ENCODE measurements at places on chromosomes 7 and 10.

DNA sequence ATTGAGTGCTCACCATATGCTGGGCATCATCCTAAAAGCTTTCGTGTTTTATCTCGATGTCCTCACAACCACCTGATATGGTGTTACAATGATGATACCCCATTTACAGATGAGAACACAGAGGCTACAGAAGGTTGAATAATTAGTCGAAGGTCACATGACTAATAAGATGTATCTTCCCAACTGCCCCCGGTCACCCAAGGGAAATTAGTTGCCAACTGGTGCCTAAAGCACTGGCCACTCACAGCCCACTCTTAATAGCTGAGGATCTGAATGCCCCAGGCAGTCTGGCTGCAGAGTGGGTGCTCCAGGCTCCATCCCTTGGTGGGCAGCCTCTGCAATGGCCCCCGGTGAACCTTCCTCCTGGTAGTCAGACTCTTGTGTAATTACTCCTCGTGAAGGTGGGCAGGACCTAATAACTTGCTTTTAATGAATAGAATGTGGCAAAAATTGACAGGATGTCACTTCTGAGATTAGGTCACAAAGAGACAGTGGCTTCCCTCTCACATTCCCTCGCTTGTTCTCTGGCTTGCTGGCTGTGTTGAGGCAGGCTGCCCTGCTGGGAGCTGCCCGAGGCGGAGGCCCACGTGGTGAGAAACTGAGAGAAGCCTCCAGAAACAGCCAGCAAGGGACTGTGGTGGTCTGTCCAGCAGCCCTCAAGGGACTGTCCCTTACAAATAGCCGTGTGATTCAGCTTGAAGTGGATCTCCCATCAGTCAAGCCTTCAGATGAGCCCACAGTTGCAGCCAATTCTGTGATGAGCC, 109.4 kb downstream of the ARHGAP22 start:
- DNase-seq: no peak

DNA sequence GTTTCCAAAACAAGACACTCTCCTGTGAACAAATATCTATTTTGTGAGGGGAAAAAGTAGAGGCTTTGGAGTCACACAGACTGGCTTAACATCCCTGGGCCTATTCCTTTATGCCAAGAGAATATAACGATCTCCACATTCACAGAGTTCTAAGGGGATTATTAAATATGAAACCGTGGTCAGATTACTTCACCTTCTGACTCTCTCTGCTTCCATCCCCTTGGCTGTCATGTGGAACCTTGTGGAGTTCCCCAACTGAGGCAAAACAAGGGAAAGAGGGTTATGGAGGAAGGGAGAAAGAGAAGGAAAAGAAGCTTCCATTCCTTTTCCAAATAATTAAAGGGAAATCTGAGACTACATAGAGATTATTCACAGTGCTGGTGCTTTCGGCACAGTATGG, 55.5 kb upstream of the ATP6V0A4 start:
- DNase-seq: no peak

- DNase-seq: no peak
These were observed 2.6 kb downstream of the ABCA13 start for GRCh38 chr7:48173756-48174382.

- DNase-seq: no peak
These were observed 13.3 kb upstream of the CELF2 start for GRCh38 chr10:11004144-11005077.

DNA sequence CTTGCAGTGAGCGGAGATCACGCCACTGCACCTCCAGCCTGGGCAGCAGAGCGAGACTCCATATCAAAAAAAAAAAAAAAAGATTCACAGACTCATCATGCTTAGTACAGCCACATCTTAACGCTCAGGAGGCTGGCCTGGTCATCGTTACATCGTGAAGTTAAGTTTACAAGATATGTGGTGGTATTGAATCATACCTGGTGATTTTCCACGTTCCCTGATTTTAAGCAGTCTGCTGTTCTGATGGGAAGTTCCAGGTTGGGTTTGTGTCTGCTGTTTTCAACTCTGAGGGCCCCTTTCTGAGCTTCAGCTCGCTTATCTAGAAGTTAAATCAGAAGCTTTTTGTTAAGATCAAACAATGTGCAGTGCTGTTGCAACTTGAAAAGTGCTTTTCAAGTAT, 6.9 kb downstream of the PPP2R2D start:
- no peak for DNase-seq

- DNase-seq: peak; percentile 81
These were observed at the start of gene BMI1 for GRCh38 chr10:22320591-22321155. Gene BMI1, plus strand, starts transcription at chr10:22321099. Its CDS starts 5,351 bp downstream, at chr10:22326450.

DNA sequence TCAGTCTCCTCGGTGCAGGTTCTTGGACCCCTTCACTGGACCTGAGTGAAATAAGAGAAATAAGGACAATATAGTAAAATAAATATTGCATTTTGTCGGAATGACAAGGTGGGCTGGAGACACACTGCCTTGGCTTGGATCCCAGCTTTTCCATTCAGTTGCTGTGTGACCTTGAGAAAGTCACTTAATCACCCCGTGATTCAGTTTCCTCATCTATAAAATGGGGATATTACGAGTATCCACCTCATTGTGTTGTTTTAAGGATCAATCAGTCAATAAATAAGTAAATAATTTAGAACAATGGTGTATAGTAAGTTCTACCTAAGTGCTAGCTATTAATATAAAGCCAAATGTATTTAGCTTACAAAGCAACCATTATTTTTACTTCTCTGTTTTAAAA, 29.1 kb downstream of the HK1 start:
- no peak for DNase-seq

DNA sequence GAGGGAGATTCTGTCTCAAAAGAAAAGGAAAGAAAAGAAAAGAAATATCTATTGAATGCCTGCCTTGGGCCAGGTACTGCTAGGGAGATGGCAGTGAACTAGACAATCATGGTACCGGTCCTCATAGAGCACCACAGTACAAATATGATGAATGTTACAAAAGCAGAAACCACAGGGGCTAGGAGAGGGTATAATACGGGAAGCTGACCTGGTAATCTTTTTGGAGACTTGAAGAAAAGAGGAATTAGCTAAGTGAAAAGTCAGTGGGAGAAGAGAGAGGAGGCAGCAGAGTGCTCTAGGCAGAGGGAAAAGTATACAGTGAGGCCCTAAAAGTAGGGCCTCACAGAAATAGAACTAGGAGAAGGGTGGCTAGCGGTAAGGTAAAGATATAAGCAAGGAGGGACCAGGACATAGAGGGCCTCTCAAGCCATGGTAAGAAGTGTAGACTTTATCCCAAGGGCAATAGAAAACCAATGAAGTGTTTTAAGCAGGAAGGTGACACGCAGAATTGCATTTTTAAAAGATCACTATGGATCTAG, 42.8 kb upstream of the WNT8B start:
- DNase-seq: no peak

DNA sequence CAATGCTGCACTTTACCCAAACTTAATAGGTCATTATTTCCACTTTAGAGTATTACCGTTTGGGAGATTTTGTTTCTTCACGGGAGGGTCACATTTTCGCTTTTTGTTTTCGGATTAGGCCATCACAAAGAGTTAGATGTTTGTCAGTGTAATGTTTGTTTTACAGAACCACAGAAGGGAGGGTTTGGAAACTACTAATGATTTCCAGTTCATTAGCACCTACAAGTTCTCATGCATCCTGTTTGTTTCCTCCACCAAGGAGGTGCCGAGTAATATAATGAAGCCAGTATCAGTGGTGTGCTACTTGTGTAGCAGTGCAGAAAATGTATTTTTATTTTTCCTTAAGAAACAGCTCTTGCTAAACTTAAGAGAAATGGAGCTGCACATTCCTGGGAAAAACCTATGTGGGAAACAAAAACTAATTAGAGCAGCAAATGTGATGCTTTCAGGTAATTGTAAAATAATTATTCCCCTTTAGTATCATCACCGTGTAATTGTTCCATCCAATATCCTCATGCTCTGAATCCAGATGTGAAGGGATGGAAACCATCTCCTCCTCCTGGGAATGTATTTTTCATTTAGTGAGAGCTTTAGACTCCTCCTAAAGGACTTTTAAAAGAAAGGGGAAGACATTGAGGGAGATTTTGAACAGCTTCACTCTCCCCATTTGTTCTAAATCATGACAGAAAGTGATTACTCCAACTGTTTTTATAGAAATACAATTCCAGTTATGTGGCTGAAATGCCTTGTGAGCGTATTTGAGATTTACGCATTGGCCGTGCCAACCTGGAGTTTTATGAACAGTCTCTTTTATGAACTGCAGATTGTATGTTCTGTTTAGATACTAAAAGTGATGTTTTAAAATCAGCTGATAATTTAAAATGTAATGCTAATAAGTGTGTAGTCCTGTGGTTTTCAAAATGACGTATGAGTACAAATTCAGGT, 5.6 kb downstream of the CELF2 start:
- no peak for DNase-seq

GRCh38 chr7:24869572-24869971, 110.4 kb downstream of the OSBPL3 start:
- no peak for DNase-seq

DNA sequence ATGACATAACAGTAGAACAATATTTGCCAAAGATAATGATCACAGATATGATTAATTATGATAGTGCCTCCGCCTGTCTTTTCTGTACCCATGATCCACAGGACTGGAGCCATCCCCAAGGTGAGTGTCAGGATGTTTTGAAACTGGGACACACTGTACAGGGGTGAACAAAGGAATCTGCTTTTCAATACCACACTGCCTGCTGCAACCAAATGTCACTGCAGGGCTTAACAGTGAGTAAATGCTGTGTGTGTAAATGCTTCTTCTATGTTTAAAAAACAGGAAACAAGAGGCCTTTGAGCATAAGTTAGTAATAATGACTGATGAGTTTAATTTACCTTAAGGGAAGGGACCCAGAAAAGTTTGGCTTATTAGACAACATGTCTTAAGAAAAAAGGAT, 65.2 kb downstream of the HBP1 start:
- DNase-seq: no peak

DNA sequence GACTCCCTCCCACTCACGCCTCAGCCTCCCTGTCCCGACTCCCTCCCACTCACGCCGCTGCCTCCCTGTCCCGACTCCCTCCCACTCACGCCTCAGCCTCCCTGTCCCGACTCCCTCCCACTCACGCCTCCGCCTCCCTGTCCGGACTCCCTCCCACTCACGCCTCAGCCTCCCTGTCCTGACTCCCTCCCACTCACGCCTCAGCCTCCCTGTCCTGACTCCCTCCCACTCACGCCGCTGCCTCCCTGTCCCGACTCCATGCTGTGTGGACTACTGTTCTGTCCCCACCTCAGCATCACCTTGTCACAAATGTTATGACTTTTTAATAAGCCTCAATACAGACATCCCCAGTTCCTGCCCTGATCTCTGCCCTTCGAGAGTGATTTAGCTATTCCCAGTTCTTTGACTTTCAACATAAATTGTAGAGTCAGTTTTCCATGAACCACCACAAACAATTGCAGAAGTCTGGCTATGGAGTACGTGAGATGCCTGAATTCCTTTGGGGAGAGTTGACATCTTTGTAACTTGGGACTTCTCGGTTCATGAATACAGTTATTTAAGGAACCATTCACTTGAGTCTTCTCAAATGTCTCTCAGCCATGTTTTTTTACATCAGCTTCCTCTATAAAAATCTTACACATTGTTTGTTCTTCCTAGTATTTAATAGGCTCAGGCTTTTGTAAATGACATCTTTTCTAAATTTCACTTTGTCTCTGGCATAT, 71.9 kb downstream of the FOXL3 start:
- DNase-seq: no peak

GRCh38 chr7:100705320-100705752, 585 bp upstream of the POP7 start:
- DNase-seq: peak; percentile 75

DNA sequence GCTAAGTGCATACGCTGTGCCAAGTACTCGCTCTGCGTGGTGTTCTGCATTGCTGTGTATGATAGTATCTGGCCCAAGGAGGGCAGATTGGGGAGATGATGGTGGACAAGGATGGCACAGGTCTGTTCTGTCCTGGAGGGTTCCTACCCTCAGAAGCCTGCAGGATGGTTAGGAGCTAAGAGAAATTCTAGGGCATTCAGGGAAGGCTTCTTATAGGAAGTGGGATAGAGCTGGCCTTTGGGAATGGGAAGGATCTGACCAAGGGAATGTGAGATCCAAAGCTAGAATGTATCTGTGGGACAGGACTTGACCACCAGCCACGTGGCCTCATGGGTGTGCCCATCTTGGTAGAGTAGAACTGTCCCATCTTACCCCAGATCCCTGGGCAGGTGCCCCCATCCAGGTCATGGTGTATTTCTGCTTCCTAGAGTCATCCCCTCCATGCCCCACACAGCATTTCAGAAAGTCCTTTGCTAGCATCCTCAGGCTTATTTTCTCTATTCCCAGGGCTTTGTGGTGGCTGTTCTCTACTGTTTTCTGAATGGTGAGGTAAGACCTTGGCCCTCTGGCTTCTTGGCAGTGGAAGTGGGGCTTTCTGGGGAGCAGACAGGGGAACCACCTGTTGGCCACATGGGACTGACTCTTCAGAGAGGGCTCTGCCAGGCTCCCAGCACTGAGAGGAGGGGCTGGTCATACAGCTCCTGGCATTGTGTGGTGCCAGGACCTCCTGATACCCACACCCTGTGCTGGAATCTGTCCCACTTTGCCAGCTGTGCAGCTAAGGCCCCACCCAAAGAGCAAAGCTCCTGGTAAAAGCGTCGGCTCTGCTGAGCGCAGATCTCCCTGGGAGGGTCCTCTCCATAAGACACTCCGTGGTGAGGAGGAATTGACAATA, 52.5 kb downstream of the ADCYAP1R1 start:
- DNase-seq: no peak

DNA sequence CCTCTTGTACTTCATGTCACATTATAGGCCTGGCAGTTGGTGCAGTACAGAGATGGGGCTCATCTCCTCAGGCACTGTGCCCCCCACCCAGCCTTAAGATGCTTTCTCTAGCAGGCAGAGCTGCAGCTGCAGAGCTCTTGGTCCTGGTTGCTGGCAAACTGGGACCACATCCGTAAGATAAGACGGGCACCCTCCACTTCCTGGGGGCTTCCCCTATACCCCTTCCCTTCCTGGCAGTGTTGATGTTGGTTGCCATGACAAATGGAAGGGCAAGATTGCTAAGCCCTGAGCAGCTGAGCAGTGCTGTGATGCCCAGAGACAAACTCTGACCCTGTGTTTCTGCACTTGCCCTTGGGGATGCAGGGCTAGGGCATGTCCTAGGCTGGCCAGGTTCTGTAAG, 103.4 kb upstream of the ANLN start:
- no peak for DNase-seq

- DNase-seq: no peak
These were observed 163.8 kb downstream of the SVIL start for GRCh38 chr10:29470843-29471543.

GRCh38 chr7:80881351-80881900, 37.4 kb downstream of the SEMA3C start:
- no peak for DNase-seq

Measured in left ventricle myocardium inferior (tissue), 1 donor.